Pancreas (tissue), 10 donors: ENCODE measurements at places on chromosomes 4 and X. TPM values are rescaled to one million over a fixed set of nuclear protein-coding genes. Genes with fewer than 3 reads are reported as not detected.

DNA sequence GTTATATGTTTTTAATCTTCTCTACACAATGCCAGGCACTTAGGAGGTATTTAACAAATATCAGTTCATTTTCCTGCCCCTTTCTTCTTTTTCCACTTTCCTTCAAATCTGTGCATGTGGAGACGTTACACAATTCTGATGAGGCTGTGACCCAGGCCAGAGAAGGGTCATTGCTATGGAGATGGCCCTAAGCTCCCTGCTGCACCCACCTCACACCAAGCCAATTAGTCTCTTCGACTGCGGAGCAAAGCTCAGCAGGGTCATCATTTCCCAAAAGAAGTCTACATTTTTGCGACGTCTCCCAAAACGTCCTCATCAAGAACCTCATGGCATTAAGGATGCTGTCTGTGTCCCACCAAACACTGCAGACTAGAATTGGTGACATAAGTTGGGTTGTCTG is 28.9 kb upstream of the VEGFD start:
- H3K36me3 ChIP-seq, result no peaks in the 10 kb centered on the region
- no peak overlapping the region for H3K27ac ChIP-seq
- no peaks in the 10 kb centered on the region for H3K4me1 ChIP-seq
- peaks cover 4% of the 10 kb centered on the region for H3K27me3 ChIP-seq

DNA sequence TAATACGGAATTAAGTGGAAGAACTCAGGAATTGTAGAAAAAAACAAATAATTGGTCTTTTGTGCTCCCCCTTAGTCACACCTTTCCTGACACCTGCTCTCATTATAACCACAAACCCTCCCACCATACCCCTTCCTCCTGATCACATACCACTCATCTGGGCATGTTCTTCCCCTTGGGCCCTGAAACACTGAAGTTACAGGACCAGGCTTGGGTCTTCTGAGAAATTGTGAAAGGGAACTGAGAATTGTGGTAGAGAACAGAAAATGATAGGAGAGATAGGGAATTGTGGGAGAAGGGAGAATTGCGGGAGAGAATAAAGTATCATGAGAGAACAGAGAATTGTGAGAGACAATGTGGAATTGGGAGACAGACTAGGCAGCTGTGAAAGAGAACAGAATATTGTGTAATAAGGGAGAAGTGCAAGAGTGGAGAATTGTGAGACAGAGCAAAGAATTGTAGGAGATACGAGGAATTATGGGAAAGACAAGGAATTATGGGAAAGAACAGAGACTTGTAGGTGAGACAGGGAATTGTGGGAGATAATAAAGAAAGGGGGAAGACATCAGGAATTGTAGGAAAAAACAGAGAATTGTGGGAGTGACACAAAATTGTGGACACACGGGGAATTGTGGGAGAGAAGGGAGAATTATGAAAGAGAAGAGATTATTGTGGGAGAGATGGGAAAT is 2.7 kb upstream of the HCCS start:
- no peaks in the 10 kb centered on the region for H3K4me1 ChIP-seq
- no peaks in the 10 kb centered on the region for H3K27me3 ChIP-seq
- no peaks in the 10 kb centered on the region for H3K36me3 ChIP-seq
- DNase-seq, result no peak
- no peak overlapping the region for H3K4me3 ChIP-seq

Gene CT45A10
- total RNA-seq, result not detected

- no peaks in the 10 kb centered on the region for H3K36me3 ChIP-seq
- H3K27ac ChIP-seq, result no peak overlapping the region
- no peak for DNase-seq
Measured at GRCh38 chrX:12814420-12814819, 23.2 kb downstream of the PRPS2 start.

Gene GASK1B
- 27.7 TPM for total RNA-seq

Gene RAB9A
- total RNA-seq, result 11.7 TPM

GRCh38 chr4:86184901-86185285 is 175.0 kb downstream of the MAPK10 start:
- no peaks in the 10 kb centered on the region for H3K27me3 ChIP-seq
- DNase-seq, result no peak
- no peak overlapping the region for H3K27ac ChIP-seq
- no peak overlapping the region for H3K4me3 ChIP-seq
- H3K4me1 ChIP-seq, result no peaks in the 10 kb centered on the region
- H3K36me3 ChIP-seq, result no peaks in the 10 kb centered on the region

Gene HAUS7
- 12.0 TPM for total RNA-seq

Gene KLB
- total RNA-seq, result 1.9 TPM

- H3K27me3 ChIP-seq, result no peaks in the 10 kb centered on the region
- no peak overlapping the region for H3K4me3 ChIP-seq
- no peak overlapping the region for H3K27ac ChIP-seq
- no peak for DNase-seq
Measured at GRCh38 chrX:69215161-69215875, 50.1 kb upstream of the PJA1 start.

Gene S100P
- total RNA-seq, result 15.7 TPM

- no peak overlapping the region for H3K27ac ChIP-seq
- H3K36me3 ChIP-seq, result no peaks in the 10 kb centered on the region
- H3K4me1 ChIP-seq, result no peaks in the 10 kb centered on the region
- no peak overlapping the region for H3K4me3 ChIP-seq
Measured at GRCh38 chr4:24992968-24993367, 37.8 kb downstream of the LGI2 start.

Gene SYNPO2
- 5.6 TPM for total RNA-seq

GRCh38 chr4:118410138-118410537 is 57.3 kb upstream of the PRSS12 start:
- H3K27me3 ChIP-seq, result no peaks in the 10 kb centered on the region
- H3K4me3 ChIP-seq, result no peak overlapping the region
- DNase-seq, result no peak
- no peaks in the 10 kb centered on the region for H3K4me1 ChIP-seq
- H3K36me3 ChIP-seq, result no peaks in the 10 kb centered on the region
- no peak overlapping the region for H3K27ac ChIP-seq

DNA sequence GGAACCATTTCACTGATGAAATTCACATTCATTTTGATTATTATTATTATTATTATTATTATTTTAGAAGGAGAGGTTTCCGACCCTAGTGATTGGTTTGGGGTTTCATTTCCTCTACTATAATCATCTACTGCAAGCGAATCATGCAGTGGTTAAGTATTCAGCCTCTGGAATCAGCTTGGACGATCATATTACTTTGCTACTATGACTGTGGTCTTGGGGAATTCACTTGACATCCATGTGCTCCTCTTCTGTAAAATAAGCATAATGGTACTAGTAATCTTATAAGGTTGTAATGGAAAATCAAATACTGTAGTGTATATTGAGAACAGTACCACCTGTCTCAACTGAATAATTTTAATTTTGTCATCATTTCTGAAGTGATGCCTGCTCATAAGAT is 132.1 kb upstream of the SLC4A4 start:
- H3K27me3 ChIP-seq, result no peaks in the 10 kb centered on the region
- DNase-seq, result no peak
- H3K4me1 ChIP-seq, result peaks cover 14% of the 10 kb centered on the region
- H3K27ac ChIP-seq, result no peak overlapping the region
- peaks cover 2% of the 10 kb centered on the region for H3K36me3 ChIP-seq

Gene DCLK2
- total RNA-seq, result 1.5 TPM

GRCh38 chrX:78456909-78457308 is 129.5 kb upstream of the CYSLTR1 start:
- H3K36me3 ChIP-seq, result no peaks in the 10 kb centered on the region
- DNase-seq, result no peak
- H3K4me1 ChIP-seq, result no peaks in the 10 kb centered on the region
- H3K27me3 ChIP-seq, result no peaks in the 10 kb centered on the region

GRCh38 chr4:17009871-17010367 is 111.5 kb upstream of the LDB2 start:
- no peaks in the 10 kb centered on the region for H3K4me1 ChIP-seq
- no peak overlapping the region for H3K27ac ChIP-seq
- H3K4me3 ChIP-seq, result no peak overlapping the region
- DNase-seq, result no peak

DNA sequence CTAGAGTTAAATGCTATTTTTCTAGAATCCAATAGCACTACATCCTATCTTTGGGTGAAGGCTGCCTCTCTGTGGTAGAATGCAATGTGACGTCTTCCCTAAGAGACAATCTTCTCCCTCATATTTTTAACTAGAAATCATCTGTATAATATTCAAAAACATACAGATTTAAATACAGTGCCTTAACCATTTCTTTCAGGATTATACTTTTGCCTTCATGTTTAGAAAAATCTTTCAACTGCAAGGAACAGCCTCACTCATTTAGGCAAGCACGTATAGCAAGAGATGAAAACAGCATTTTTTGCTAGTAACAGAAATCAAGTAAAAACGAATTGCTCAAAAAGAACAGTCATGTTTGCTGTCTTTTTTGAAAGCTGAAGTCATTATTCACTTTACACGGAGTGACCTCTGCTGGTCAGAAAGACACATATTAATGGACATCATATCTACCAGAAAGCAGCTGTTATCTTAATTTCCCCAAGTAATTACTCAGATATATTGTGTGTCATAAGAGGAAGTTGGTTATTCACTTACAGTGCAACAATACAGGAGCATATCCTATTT is 422.3 kb downstream of the STPG2 start:
- no peak overlapping the region for H3K4me3 ChIP-seq
- H3K4me1 ChIP-seq, result no peaks in the 10 kb centered on the region
- no peak overlapping the region for H3K27ac ChIP-seq
- no peak for DNase-seq
- no peaks in the 10 kb centered on the region for H3K36me3 ChIP-seq

DNA sequence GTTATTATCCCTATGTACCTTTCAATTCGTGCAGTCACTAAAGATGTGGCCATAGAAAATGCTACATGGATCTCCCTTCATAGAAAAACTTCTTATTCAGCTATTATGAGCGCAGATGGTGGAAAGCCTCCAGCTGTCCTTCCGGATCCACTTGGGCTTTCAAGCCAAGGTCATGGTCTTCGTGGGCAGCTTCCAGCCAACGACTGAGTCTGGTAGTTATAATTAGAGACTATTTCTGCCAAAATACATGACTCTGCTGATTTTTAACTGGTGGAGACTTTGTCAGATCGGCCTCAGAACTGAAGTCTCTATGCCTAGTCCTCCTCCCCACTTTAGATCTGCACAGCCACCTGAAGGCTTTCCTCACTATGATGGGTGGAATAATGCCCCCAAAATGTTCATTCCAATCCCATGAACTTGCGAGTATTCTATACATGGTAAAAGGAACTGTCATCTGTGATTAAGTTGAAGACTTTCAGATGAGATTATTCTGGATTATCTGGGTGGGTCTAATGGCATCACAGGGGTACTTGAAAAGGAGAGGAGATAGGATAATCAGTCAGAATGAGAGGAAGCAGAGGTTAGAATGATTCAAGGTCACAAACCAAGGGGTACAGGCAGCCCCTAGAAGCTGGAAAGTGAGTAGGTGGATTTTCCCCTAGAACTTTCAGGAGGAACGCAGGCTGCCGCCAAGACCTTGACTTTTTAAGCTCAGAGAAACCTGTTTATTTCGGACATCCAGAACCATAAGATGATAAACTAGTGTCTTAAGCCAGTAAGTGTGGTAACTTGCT is 171.1 kb upstream of the CXCL13 start:
- H3K27ac ChIP-seq, result no peak overlapping the region
- H3K27me3 ChIP-seq, result no peaks in the 10 kb centered on the region
- DNase-seq, result peak; percentile 17
- H3K36me3 ChIP-seq, result no peaks in the 10 kb centered on the region

Gene DUSP21
- not detected for total RNA-seq

- H3K36me3 ChIP-seq, result no peaks in the 10 kb centered on the region
- no peaks in the 10 kb centered on the region for H3K27me3 ChIP-seq
- H3K27ac ChIP-seq, result no peak overlapping the region
Measured at GRCh38 chrX:283115-283845, 2.1 kb downstream of the PLCXD1 start.

Gene REPS2
- total RNA-seq, result 21.7 TPM

- DNase-seq, result no peak
- no peak overlapping the region for H3K4me3 ChIP-seq
- H3K4me1 ChIP-seq, result no peaks in the 10 kb centered on the region
- H3K27ac ChIP-seq, result no peak overlapping the region
- H3K27me3 ChIP-seq, result no peaks in the 10 kb centered on the region
Measured at GRCh38 chr4:5036239-5036638, 15.0 kb upstream of the STK32B start.

Gene NPFFR2
- total RNA-seq, result not detected

Gene KDM6A
- 15.9 TPM for total RNA-seq

DNA sequence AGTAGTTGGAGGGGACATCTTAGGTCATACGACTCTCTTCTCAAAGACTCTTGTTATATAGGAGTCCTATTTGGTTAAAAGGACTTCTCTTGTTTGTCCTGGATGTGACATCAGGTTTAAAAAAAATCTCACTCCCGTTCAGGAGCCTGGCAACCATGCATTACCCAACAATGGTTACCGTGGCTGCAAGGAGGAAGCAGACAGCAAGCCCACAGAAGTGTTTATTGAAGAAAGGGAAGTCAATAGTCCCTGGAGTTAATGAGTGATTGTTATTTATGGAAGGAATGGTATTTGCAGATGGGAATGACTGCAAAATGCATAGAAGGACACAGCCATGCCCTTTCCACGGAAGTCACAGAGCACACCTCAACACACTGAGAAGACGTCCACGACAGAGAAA is 75.9 kb upstream of the ENPP6 start:
- no peaks in the 10 kb centered on the region for H3K4me1 ChIP-seq
- H3K36me3 ChIP-seq, result no peaks in the 10 kb centered on the region
- H3K27ac ChIP-seq, result no peak overlapping the region

Gene BTK
- total RNA-seq, result 1.2 TPM

Gene GPRIN3
- 2.5 TPM for total RNA-seq

DNA sequence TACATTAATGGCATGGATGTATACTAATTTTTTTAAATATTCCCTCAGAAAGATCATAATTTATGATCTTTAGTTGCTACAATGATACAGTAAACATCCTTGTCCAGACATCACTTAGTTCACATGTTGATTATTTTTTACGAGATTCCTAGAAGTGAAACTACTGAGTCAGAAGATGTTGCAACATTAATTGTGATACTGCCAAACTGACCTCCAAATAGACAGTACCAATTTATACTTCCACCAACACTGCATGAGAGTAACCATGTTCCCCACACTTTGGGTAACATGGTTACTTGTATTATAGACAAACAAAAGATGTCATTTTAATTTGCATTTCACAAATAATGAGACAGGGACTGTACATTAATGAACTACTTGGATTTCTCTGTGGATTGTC is 19.6 kb downstream of the RCHY1 start:
- no peaks in the 10 kb centered on the region for H3K27me3 ChIP-seq
- H3K36me3 ChIP-seq, result peaks cover 19% of the 10 kb centered on the region
- no peak overlapping the region for H3K27ac ChIP-seq
- DNase-seq, result no peak

Gene STPG2
- 1.0 TPM for total RNA-seq

Gene TRIM2
- 27.2 TPM for total RNA-seq

GRCh38 chr4:69785211-69785831 is 24.9 kb upstream of the SULT1B1 start:
- DNase-seq, result no peak
- no peak overlapping the region for H3K4me3 ChIP-seq
- no peaks in the 10 kb centered on the region for H3K36me3 ChIP-seq
- H3K4me1 ChIP-seq, result no peaks in the 10 kb centered on the region
- no peaks in the 10 kb centered on the region for H3K27me3 ChIP-seq

Gene RBM46
- not detected for total RNA-seq

Gene PIN4
- 5.8 TPM for total RNA-seq
